ENCODE measurements at places on chromosomes 13 and 19.

GRCh38 chr19:51030631-51031030, 4.2 kb downstream of the KLK12 start:
- DNase-seq = no peak

DNA sequence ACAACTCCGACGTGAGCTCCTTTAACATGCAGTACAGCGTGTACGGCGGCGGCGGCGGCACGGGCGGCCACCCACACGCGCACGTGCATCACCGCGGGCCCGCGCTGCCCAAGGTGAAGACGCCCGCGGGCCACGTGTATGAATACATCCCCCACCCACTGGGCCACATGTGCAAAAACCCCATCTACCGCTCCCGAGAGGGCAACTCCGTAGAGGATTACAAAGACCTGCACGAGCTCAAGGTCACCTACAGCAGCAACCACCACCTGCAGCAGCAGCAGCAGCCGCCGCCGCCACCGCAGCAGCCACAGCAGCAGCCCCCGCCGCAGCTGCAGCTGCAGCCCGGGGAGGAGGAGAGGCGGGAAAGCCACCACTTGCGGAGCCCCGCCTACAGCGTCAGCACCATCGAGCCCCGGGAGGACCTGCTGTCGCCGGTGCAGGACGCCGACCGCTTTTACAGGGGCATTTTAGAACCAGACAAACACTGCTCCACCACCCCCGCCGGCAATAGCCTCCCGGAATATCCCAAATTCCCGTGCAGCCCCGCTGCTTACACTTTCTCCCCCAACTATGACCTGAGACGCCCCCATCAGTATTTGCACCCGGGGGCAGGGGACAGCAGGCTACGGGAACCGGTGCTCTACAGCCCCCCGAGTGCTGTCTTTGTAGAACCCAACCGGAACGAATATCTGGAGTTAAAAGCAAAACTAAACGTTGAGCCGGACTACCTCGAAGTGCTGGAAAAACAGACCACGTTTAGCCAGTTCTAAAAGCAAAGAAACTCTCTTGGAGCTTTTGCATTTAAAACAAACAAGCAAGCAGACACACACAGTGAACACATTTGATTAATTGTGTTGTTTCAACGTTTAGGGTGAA, 6.6 kb downstream of the SLITRK5 start:
- no peak for DNase-seq

- DNase-seq = no peak
Observed at GRCh38 chr19:30391052-30391451, 18.9 kb downstream of the ZNF536 start.

DNA sequence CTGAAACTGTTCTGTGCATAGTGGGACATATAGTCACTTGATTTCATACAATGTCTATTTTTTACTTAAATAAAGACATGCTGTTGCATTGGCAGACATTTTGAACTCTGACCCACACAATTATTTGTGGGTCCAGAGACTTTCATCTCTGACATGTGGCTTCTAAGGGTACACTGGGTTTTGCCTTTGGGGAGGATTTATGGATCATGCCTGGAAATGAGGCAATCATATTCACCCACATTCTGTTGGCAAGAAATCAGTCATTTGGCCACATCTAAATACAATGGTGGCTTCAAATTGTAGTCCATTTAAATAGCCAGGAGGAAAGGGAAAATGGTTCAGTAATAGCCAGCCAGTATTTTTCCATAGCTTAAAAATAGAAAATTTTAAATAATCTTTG, 238.3 kb upstream of the KLF12 start:
- no peak for DNase-seq

GRCh38 chr13:80586356-80586755, 245.4 kb upstream of the SPRY2 start:
- no peak for DNase-seq

GRCh38 chr19:31312677-31313244, 36.5 kb downstream of the TSHZ3 start:
- no peak for DNase-seq

DNA sequence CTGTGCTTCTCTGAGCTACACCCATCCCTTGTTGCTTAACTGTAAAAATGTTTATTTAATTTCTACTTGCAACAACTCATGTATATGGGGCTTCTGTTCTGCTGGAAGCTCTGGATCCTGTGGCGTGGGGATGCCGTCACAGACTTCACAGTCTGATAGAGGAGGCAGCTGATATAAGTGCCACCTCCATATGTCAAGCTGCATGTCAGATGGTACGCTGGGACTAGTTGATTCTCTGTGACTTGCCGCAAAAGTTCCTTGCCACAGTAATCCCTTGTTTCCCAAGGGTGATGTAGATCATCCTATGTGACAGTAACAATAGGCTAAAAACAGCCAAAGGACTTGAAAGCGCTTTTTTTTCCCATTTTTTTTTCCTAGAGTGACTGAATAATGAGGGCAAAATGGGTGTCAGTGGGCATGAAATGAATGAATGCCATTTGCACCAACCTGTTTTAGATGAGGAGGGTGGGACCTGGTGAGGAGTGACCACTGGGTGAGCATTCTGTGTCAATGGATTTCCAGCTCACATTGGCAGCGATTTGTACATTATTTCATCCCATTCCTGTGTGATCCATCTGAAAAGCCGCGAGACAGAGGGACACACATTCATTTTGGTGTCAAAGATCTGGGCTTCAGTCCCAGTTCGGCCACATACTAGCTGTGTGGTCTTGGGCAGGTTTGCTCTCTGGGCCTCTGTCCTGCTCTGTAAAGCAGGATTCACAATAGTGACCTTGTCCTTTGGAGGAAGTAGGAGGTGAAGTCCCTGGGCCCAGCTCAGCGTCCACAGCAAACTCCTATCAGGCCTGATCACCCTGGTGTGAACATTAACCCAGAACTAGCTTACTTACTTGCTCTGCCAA, 88.9 kb upstream of the RNF113B start:
- DNase-seq = no peak

DNA sequence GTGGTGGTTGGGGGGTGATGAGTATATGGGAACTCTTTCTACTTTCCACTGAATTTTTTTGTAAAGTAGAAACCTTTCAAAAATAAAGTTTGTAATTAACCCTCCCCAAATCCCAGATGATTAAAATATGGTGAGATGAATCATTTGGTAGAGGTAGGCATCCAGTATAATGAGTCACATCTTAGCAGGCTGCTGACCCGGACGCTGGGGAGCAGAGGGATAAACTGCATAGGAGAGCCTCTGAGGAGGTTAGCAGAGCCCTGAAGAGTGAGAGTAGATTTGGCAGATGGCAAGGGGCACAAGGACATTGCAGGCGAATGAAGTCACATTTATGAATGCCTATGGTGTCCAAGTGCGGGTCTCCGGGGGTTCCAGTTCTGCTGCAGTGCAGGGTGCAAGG, 293.8 kb downstream of the FGF9 start:
- no peak for DNase-seq

GRCh38 chr19:3524078-3524842, 14.7 kb upstream of the TEKTIP1 start:
- no peak for DNase-seq

GRCh38 chr13:41650706-41651105, 193.4 kb downstream of the RGCC start:
- DNase-seq = no peak

- no peak for DNase-seq
Observed at GRCh38 chr19:35909684-35910035, 1.6 kb upstream of the TYROBP start.

DNA sequence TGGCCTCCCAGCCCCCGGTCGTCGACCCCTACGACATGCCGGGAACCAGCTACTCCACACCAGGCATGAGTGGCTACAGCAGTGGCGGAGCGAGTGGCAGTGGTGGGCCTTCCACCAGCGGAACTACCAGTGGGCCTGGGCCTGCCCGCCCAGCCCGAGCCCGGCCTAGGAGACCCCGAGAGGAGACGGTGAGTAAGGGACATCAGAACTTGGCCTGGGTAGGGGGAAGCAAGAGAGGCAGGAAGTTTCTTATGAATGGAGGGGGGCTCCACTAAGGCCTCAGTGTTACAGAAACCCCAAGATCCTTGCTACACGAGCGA, 2.9 kb downstream of the FOSB start:
- no peak for DNase-seq

DNA sequence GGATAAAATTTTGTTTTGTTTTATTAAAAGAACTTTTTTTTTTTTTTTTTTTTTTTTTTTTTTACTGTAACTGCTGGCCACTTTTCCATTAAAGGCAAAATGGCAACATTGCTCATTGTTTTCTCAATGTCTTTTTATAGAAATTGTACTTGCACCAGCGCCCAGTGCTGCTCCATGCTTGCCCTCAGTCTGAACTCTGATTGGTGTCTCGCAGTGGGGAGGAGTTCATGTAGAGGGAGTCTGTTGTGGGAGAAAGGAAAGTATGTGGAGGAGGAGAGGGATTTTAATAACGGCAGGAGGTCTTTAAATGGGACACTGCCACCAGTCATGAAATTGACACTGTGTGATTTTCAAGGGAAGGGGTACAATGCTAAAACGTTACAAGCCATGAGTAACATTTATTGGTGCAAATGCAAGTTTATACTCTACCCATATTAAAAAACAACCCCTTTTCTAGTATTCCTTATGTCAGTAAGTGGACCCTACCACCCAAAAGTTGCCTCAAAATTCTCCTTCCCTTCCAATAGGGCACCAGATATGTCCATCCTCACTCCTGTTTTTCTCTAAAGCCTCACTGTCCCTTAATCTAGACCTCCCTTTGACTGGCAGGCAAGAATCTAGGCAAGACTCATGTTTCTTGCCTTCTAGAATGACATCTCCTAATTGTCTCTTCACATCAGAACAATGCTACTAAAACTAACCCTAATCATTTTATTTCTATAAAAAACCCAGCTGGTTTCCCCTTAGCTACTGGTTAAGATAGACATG, 3.2 kb downstream of the RASL11A start:
- DNase-seq = no peak

- no peak for DNase-seq
Observed at GRCh38 chr13:61111529-61111928, 304.1 kb downstream of the PCDH20 start.

DNA sequence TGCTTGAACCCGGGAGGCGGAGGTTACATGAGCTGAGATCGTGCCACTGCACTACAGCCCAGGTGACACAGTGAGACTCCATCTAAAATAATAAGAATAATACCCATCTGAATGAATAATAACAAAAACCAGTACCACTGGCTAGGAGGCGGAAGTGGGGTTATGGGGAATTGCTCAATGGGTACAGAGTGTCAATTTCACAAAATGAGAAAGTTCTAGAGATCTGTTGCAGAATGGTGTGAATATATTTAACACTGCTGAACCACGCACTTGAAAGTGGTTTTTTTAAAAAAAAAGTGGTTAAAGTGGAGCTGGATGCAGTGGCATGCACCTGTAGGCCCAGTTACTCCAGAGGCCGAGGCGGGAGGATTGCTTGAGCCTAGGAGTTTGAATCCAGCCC, 18.5 kb downstream of the KLF2 start:
- DNase-seq = no peak

- peak; percentile 26 for DNase-seq
Observed at GRCh38 chr13:30744056-30744680, 8.8 kb downstream of the ALOX5AP start.
